Natural killer cell (primary cell): ENCODE measurements at places on chromosomes 6 and 20. TPM values are rescaled to one million over a fixed set of nuclear protein-coding genes. Genes with fewer than 3 reads are reported as not detected.

Gene C6orf58
- not detected for total RNA-seq

Gene GSTA1
- not detected for total RNA-seq

Gene EYA2
- total RNA-seq, result 0.30 TPM

DNA sequence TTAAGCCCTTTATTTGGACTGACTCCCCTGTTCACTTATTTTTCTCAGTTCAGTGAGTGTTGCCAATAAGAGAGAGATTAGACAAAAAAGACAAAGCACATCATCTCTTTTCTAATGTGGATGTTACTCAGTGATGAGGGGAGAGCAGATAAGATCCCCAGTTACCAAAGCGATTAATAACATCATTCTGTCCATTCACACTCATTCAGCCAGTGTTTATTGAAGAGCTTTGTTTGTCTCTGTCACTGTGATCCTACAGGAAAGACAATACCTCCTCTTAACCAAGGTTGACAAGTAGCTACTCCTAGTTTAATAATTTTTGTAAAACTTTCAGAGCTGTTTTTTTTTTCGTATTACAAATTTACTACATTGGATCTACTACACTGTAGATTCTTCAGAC lies 163.0 kb downstream of the EYA4 start:
- no peak for DNase-seq

DNA sequence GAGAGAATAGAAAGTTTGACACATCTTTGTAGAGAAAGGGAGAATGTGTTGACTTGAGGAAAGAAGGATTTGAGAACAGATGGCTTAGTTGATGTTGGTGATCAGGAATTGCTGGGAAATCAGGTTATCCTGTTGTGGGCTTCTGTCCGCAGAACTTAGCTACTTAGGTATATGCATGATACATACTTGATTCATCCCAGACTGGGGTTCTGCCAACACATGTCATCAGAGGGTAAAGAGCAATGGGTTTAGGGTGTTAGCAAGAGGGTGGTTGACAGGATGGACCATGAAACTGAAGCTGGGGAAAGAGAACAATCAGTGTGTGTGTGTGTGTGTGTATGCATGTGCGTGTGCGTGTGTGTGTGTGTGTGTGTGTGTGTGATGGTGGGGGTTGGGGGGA lies 50.6 kb upstream of the NELFCD start:
- DNase-seq, result no peak

DNA sequence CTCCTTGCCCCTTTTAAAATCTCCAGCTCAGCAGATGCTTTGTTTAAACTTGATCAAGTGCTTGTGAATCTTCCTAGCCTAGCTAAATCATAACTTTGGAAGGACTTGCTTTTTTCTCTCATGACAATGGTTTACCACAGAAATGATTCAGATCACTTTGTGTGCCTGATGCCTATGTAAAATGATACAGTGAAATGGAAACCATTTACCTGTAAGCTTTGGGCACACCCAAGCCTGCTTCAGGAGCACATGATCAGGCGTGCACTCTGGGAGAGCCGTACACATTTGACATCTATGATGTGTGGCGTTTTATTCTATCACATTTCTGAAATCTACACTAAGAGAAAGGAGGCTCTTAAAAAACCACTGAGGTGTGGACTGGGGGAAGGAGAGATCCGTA lies 41.1 kb downstream of the PTPN1 start:
- DNase-seq, result no peak

- DNase-seq, result no peak
Measured at GRCh38 chr20:651713-652614, 1.0 kb downstream of the SRXN1 start.

DNA sequence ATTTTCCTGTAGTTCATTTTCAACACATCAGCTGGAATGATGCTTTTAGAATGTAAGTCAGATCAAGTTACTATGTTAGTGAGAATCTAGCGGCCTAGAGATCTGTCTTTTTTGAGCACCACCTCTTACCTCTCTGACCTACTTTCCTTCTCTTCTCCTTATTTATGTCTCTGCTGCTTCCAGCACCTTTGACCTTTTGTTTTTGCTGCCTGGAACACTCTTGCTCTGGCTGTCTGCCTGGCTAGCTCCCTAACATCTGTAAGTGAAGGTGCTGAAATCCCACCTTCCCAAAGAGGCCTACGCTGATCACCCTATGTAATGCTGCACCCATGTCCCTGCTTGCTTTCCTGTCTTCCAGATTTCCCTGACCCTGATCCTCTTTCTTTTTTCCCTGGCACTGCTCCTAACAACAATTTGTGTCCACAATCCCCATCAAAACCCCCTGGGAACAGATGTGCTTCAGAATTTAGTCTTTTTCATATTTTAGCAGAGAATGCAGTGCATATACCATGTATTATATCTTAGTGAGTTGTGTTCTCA lies 87.8 kb downstream of the RFPL4B start:
- DNase-seq, result no peak

Gene ZSCAN23
- total RNA-seq, result 0.36 TPM

GRCh38 chr6:42988486-42989020 lies 4.2 kb downstream of the PPP2R5D start:
- DNase-seq, result no peak

Gene RIPPLY2
- not detected for total RNA-seq

Gene NR2E1
- not detected for total RNA-seq

DNA sequence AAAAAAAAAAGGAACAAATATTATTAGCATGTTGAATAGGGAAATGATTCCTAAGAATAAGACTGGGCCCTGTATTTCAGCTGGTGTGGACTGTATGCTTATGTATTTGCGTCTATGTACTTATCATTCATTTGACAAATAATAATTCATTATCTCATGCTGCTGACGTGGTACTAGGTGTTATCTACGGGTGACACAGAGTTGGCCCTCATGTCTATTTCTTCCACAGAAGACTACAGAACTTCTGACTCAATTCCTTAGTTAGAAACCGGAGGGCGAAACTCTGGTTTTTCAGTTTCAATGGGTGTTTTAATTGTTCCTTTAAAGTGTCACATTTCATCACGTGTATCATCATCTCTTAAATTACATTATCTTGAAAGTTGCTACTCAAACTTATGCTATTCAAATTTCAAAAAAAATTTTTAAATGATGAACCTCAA lies 305.9 kb downstream of the CLIC5 start:
- DNase-seq, result no peak

GRCh38 chr6:28789553-28790083 lies 134.2 kb downstream of the TRIM27 start:
- DNase-seq, result no peak

Gene MTHFD1L
- total RNA-seq, result 4.5 TPM

DNA sequence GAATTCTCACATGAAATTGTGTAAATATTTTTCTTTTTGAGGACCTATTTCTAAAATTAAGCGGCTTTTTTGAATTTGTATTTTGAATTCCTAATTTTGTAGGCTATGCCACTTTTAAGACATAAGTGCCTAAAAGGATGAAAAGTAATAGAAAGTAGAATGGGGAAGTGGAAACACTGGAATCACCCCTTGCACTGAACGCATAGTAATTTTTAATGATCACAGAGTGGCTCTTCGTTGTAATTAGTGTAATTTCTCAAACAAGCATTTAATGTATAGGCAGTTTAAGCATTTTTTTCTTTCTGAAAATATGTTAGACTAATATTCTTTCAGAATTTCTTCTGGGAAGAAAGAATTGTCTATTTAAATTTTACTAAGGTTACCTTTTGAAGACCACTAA lies 73.2 kb downstream of the ARID1B start:
- no peak for DNase-seq

DNA sequence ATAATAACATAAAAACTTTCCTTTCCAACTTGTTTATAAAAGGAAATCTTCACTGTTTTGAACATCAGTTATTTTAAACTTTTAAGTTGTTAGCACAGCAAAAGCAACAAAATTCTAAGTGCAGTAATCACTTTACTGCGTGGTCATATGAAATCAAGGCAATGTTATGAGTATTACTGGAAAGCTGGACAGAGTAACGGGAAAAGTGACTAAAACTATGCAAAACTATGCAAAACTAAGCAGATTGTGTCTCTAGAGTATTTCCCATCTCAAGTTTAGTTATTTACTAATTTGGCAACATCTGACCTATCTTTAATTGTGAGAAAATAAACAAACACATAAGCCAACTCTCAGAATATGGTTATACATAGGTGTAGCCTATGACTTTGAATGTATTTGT lies 10.9 kb upstream of the ANKEF1 start:
- no peak for DNase-seq

- DNase-seq, result no peak
Measured at GRCh38 chr6:84074988-84075781, 41.6 kb downstream of the MRAP2 start.

Gene BNIP5
- total RNA-seq, result not detected

DNA sequence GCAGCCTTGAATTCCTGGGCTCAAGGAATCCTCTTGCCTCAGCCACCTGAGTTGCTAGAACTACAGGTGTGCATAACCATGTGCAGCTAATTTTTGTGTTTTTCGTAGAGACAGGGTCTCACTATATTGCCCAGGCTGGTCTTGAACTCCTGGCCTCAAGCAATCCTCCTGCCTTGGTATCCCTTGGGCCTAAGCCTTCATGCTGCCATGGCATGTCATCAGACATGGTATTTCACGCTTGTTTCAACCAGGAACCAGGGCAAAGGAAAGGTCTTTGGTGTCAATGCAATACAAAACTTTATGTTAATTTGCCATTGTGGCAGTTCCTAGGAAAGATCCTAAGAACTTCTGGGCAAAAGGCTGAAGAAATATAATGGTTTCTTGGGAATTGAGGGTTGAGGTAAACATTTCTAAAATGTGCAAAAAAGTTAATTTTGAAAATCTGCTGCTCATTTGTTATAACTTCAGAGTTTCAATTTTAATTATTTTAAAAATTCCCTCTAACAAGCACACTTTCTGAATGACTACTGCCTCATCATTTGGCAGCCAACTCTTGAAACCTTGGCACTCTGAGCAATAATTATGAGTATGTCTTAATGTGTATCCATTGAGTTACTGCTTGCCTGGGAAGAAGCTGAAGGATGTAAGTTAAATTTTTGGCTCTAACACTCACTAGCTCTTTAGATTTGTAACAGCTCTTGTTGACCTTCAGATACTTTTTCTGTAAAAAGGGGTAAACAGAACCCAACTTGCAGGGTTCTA lies 154.1 kb downstream of the GJA10 start:
- no peak for DNase-seq
